ENCODE measurements at places on chromosomes 16 and 17.

GRCh38 chr17:75550139-75550465 lies 24.6 kb downstream of the LLGL2 start:
- no peak for DNase-seq

GRCh38 chr17:43051969-43052368 lies 26.9 kb downstream of the RND2 start:
- no peak for DNase-seq

DNA sequence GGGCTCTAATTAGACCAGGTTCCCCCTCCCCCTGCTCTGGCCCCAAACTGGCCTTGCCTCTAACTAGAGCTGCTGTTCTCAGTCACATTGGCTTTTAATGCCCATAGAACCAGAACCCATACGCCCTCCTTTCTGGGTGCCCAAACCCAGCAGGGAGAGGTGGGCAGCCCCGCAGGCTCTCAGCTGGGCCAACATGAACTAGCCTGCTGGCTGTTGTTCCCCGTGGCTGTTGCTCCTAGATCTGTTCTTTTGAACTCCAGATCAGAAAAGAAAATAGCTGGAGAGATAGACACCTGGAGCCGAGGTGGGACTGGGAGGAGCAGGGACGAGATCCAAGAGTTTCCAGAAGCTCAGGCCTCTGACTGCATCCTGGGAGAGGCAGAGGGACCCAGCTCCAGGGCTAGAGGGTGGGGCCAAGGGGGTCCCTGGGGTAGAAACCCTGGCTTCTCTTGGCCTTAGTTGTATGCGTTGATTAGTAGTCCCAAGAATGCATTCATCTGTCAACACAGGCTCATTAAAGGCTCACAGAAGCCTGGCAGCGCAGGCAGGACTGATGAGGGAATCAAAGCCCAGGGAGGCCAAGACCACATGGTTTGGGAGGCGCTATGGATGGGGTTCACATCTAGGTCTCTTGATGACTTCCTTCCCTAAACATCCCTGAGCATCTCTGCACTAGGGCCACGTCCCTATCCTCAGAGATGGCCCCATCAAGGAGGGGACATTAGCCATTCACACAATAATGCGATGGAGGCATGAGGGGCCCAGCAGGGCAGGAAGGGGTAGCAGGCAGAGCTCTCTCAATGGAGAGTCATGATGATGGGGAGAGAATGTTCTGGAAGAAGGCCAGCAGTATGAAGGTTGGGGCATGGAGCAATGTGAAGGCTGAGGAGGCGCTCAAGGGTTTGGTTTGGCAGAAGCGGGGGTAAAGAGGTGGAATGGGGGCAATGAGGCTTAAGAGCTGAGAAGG lies 1.3 kb upstream of the CPSF4L start:
- DNase-seq, result no peak

GRCh38 chr17:44808156-44808555 lies 21.9 kb downstream of the GJC1 start:
- no peak for DNase-seq

- DNase-seq, result peak; percentile 93
Observed at GRCh38 chr17:44794851-44795413, 35.2 kb downstream of the GJC1 start.

DNA sequence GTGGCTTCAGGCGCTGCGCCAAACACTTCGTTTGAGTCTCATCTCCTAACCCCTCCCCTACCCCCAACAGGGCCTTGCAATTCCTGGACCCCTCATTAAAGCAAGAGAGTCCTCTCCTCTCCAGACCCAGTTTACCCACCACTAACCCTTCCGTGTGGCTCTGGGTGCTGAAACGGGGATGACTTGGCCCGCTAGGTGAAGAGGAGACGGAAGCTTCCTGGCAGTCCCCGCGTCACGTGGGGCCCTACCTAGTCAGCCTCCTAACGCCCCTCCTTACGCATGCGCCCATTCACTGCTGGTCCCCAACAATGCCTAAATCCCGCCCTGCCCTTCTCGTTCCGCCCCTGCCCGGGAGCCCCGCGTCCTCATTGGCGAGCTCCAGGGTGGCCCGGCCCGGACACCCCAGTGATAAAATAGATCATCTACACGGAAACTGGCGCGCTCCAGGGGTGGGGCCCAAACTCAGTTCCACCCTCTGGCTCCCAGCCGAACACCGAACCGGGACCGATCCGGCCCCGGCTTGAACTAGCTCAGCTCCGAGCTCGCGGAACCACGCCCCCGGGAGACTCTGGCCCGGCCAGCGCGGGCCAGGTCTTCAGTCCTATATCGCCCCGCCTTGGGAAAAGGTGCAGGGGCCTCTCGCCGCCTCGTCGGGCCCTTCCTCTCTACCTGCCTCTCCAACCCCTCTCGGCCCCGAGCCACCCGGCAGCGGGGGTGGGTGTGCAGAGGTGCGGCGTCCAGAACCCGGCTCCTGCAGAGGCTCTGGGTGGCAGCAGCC lies at the start of gene SLC16A13:
Gene SLC16A13, plus strand, starts transcription at position 425 of the 778 bp plus-strand sequence. CDS start 368 bp downstream, outside the sequence.
- DNase-seq, result peak; percentile 98

DNA sequence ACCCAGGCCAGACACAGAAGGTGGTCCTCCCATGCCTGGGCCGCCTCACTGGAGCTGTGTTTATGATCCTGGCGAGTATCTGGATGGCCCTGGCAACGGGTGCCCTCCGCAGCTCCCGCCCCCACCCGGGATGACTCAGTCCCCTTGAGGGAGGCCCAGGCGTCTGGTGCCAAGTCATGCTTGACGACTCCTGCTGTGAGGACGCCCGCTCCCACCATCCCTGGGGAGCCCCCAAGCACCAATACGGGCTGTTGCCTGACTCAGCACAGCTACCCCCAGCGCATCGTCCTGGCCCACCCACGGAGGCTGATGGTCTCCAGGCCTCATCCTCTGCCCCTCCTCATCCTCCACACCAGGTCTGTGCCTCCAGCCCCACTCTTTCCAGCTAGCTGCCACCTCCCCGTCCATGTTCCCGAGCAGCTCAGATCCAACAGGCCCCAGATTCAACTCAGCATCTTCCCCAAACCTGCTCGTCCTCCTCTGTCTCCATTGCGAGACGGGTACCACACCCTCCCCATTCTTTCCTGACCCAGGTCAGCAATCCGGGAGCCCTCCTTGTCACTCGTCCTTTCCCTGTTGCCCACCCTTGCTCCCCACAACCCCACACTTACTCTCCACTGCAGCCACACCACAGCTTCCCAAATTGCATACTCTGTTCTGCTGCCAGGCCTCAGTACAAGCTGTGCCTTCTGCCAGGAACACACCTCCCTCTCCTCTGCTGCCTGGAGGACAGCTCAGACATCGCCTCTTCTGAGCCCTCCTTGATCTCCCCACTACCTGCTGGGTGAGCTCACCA lies 2.6 kb downstream of the CAMKK1 start:
- peak; percentile 60 for DNase-seq

GRCh38 chr16:81487301-81487720 lies 42.7 kb downstream of the CMIP start:
- no peak for DNase-seq

- DNase-seq, result no peak
Observed at GRCh38 chr17:80625627-80626026, 81.0 kb downstream of the RPTOR start.

DNA sequence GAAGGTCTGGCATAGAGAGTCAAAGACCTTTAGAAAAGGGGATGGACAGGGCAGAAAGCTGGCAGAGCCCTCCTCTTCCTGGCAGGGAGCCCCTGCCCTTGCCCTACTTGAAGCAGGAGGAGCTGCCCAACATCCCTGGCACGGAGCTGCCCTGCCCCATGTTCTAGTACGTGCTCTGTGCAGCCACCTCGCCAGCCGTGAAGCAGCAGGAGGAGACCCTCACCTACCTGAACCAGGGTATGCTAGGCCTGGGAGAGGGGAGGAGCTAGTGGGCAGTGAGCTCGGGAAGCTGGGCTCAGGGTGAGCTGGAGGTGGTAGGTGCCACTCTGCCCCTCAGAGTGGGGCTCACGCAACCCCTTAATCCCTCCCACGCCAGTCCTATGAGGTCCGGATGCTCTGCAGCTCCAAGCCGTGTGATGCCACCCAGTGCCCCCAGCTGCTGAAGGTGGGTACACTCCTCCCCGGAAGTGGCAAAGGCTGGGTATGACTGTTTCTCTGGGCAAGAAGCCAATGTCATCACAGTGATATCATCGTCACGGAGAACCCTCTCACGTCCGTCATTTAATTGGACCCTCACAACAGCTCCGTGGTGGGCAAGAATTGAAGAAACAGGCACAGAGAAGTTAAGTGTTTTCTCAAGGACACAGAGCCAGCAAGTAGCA lies 12.7 kb upstream of the STAC2 start:
- DNase-seq, result peak; percentile 57

GRCh38 chr17:9982159-9982558 lies 77.1 kb upstream of the RCVRN start:
- DNase-seq, result peak; percentile 22

DNA sequence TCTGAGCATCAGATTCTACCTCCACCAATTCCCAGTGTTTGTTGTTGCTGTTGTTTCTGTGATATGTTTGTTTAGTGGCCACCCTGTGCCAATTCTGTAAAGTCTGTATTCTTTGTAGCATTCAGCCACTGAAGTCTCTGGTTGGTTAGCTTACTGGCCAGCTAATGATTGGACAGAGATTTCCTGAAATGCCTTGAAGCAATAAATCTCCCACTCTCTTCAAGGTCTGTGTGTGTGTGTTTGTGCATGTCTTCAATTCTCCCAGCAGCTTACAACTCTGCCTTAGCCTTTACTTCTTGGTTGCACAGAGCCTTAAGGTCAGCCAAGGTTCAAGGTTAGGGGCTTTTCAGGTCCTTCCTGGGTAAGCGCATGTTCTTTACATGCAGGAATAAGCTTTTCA lies 38.2 kb downstream of the PRPSAP2 start:
- DNase-seq, result no peak

GRCh38 chr17:79938336-79939093 lies 97.2 kb downstream of the TBC1D16 start:
- DNase-seq, result no peak

DNA sequence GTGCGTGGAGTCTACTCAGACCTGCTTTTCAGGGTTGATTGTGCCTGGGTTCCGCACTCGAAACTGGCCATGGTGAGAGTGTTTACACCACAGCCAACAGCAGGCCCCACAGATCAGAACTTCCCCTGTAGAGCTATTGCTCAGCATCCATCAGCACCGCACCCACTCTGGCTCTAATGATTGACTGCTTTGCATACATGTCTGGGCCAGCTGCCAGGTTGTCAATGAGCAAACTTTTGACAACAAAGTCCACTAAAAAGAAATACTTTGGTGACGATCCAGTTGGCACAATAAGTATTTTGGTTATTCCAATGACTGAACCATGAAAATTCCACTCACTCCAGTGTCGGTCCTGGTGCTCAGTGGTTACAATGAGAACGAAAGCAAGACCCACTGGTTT lies 190.7 kb downstream of the FOXL1 start:
- no peak for DNase-seq

DNA sequence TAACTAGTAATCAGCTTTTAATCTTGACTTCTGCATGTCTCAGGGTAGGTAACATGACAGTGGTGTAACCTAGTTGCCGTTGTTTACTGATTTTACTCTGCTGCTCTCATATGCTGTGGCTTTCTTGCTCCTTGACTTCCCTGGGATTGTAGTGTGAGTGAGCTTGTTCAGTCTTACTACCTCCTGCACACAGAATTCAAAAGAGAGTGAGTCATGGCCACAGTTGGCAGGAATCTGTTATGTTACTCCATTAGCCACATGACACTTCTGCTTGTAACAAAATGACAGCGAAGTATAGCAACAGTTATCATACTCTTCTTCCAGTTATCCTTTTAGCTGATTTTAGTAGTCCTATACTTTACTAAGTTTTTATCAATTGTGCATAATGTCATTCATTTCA lies 18.8 kb downstream of the TNRC6A start:
- DNase-seq, result peak; percentile 29

DNA sequence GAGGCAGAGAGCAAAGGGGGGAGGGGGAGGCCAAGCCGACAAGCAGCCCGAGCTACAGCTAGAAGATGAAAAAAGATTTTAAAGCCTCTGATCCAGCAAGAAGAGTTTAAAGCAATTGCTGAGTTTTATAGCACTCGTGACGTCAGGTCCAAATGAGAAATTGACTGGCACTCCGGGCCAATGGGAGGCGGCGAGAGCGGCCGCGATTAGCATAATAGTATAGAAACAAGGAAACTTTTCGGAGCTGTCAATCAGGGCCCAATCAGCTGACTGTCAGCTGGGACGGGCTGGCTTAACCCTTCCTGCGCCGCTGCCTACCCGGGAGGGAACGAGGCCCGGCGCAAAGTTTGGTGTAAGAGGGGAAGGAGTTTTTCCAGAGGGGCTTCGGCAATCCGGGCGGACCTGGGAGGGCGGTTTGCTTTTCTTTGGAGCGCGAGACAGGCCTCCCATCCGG lies at the start of gene MAF:
Gene MAF, minus strand, starts transcription at position 100 of the 454 bp plus-strand sequence. CDS start 835 bp downstream, outside the sequence.
- peak; percentile 83 for DNase-seq

GRCh38 chr16:11585460-11586377 lies 1.0 kb downstream of the LITAF start:
- peak; percentile 52 for DNase-seq

- no peak for DNase-seq
Observed at GRCh38 chr16:12235110-12235509, 258.6 kb downstream of the SNX29 start.

DNA sequence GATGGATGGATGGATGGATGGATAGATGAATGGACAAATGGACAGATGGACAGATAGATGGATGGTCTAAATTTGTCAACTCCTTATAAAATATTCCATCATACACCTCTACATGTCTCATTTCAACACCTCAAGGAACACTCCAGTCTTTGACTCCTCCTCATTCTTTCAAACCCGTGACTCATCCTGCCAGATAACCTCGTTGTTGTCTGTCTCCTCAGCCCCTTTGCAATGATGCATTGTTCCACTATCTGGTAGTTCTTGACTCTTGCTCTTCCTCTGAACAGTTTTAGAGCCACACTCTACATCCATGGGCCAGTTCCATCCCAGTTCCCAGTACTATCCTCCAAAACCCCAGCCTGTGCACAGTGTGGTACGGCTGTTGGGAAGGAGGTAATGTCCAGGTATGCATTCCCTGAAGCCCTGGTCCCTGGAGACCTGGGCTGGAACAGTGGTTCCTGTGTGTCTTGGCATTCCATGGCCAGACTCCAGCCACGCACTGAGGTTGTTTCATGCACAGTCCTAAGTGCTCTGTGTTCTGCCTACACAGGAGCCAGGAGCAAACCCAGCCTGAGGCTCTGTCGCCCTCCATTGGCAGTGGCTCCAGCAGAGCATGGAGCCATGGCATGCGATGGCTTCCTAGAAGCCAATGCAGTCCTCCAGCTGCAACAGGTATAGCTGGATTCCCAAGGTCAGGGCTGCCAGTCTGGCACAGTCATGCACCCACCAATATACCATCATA lies 105.7 kb downstream of the C17orf67 start:
- DNase-seq, result no peak

DNA sequence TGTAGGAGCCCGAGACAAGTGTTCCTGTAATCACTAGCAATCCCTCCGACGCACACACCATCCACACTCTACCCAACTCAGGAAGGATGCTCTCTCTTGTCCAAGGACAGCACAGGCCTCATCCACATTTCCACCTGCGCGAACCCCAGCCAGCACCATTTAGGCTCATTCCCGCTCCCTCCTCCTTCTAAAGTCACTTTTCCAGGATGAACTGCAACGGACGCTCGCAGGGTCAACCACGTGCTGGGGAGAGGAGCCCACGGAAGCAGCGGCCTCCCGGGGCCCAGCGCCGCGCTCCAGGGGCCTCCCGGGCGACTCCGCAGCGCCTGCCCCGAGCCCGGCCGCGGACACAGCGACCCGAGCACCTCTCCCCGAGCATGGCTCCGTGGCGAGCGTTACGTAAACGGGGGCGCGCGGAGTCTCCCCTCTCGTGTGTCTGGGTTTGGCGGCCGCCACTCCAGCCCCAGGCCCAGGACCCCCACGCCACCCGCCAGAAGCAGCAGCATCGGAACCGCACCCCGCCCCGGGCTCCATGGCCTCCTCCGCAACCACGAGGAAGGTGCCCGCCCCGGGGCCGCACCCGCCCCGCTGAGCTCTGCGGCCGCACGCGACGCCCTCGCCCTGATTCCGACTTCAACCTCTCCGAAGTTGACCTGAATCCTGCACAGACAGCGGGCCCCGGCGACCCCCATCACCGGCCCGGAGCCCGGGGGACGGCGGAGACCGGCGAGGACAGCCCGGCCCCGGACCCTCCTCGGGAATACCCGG lies 668 bp downstream of the USP36 start:
- DNase-seq, result peak; percentile 36

All from CD14-positive monocyte (primary cell).